Central memory CD4-positive, alpha-beta T cell (primary cell): ENCODE measurements at places on chromosomes 16 and 17.
A peak's percentile ranks its signal among the peaks of the same experiment; 100 is the strongest.

- no peak for DNase-seq
These were observed 206.6 kb downstream of the NTN1 start for GRCh38 chr17:9227819-9228407.

DNA sequence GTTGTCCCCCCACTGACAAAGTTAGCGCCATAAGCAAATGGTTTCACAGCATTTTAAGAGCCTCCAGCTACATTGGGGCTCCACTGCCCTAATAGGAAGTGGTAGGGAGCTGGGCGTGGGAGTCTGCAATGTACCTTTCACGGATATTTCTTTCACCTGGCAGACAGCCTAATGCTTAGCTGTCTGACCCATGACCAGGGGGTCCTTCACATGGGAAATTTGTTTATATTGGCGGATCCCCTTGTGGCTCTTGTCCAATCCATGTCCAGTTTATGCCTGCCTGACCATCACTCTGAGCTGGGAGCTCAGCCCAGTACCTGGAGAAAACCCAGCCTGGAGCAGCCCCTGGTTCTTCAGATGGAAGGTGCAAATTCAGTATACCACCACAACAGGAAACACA lies 145.0 kb downstream of the ZNF18 start:
- DNase-seq = no peak

DNA sequence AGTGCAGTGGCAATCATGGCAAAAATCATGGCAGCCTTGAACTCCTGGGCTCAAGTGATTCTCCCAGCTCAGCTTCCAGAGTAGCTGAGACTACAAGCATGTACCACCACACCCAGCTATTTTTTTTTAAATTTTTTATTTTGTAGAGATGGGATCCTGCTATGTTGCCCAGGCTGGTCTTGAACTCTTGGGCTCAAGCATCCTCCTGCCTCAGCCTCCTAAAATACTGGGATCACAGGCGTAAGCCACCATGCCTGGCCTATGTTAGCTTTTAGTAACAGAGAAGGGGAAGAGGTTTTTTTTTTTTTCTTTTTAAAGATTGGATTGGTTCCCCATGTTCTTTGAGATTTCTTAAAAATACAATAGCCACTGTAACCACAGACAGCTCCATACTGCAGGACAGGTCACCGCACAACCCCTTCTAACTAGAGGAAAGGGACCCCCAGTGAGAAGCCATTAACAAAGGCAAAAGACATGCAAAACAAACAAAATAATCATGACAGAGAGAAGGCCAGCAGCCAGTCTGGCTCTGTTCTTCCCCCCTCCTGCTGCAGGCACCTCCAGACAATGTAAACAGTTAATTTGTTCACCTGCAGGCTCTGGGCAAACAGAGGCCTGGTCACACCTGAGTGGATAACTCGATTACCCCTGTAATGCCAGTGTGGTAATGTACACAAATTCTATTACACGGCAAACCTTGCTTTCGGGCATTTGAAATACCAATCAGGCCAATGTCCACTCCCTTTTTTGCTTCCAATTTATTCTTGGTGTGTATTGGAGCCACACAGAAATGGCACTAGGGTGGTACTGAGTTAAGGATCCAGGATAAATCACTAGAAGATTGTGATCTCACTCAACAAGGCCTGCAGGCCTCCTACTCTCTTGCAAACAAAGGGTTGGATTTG lies 52.9 kb downstream of the SNX11 start:
- no peak for DNase-seq

GRCh38 chr17:72591289-72592241 lies 470.7 kb downstream of the SOX9 start:
- DNase-seq = no peak

DNA sequence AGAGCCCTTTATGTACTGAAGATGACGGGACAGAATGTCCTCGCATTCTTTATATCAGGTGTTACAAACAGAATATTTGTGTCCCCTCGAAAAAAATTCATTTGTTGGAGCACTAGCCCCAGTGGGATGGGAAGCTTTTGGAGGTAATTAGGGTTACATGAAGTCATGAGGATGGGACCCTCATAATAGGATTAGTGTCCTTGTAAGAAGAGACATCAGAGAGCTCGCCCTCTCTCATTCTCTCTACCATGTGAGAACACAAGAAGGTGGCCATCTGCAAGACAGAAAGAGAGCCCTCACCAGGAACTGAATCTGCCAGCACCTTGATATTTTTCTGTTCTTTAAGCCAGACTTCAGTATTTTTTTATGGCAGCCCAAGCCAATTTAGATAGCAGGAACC lies 72.4 kb downstream of the SLC39A11 start:
- DNase-seq = no peak

- peak; percentile 88 for DNase-seq
These were observed at the start of gene SEC14L5 for GRCh38 chr16:4957720-4958509. Gene SEC14L5, plus strand, starts transcription at chr16:4958330. Its CDS starts 994 bp downstream, at chr16:4959324.

- DNase-seq = no peak
These were observed 31.3 kb downstream of the CDRT15 start for GRCh38 chr17:14205380-14205779.

DNA sequence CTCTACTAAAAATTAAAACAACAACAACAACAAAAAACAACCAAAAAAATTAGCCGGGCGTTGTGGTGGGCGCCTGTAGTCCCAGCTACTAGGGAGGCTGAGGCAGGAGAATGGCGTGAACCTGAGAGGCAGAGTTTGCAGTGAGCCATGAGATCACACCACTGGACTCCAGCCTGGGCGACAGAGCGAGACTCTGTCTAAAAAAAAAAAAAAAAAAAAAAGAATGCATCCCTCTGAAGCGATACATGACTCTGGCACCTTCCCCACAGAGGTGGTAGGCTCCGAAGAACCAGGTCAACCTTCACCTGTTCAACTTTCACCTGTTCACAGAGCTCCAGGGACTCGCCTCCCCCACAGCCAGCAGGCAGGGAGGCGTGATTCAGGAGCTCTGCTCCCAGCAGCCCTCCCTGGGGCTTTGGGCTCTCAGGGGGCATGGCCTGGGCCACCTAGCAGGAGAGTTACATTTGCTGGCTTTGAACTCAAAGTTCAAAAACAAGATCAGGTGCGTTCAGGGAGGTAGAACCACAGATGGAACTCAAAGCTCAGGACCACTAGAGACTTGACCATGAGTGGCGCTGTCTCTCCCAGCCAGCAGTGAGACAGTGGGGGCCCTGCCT lies 5.6 kb downstream of the VAC14 start:
- DNase-seq = no peak

DNA sequence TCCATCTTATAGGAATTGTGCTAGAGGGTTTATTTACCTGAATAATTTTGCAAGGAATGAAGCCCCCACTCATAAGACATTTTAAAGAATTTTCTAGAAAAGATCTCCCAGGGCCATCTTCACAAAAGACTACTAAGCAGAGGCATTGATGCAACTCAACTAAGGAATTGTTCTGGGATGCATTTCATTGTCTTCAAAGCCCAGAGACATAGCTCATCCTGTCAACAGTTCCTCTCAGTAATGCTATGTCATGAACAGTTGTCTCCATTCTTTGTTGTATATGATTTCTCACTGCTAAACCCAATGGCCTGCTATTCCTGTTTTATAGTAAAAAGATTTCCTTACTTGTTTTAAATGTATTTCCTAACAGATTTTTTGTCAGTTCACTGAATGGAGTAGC lies 136.8 kb upstream of the RBL2 start:
- DNase-seq = no peak

DNA sequence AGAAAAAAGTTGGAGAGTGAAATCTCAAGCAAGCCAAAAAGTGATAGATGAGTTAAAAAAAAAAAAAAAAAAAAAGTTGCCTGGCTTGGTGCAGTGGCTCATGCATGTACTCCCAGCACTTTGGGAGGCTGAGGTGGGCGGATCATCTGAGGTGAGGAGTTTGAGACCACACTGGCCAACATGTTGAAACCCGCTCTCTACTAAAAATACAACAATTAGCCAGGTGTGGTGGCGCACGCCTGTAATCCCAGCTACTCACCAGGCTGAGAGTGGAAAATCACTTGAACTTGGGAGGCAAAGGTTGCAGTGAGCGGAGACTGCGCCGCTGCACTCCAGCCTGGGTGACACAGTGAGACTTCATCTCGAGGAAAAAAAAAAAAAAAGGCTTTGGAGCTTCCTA lies 668.8 kb downstream of the WWOX start:
- DNase-seq = no peak

- no peak for DNase-seq
These were observed 57.6 kb upstream of the IRX5 start for GRCh38 chr16:54873071-54873470.

DNA sequence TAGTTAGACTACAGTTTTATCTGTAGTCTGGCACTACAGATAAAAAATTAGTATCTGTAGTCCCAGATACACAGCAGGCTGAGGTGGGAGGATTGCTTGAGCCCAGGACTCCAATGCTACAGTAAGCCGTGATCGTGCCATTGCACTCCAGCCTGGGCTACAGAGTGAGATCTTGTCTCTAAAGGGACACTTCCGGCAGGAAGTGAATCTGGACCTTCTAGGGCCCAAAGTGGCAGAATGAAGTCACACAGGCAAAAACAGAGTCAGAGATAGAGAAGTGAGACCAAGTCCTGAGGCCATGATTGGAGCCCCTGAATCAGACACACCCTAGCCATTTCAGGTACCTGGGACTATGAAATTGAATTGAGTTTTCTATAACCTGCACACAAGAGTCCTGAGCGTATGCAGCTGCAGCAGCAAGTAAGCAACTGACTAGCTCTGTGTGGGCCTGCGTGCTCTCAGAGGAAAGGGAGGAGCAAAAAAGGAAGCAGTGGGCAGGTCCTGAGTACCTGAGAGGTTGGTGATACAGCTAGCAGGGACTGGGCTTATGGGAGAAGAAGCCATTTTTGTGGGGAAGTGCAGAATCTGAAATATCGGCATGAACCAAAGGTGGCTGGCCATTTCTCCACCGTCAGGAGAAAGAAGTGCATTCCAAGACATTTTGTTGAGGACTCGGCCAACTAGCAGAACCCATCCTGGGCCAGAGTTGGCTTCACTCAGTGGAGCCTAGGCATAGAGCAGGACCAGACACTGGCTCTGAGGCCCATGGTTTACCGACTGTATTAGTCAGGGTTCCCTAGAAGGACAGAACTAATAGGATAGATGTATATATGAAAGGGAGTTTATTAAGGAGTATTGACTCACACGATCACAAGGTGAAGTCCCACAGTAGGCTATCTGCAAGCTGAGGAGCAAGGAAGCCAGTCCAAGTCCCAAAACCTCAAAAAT lies 27.2 kb upstream of the BRD7 start:
- peak; percentile 9 for DNase-seq

DNA sequence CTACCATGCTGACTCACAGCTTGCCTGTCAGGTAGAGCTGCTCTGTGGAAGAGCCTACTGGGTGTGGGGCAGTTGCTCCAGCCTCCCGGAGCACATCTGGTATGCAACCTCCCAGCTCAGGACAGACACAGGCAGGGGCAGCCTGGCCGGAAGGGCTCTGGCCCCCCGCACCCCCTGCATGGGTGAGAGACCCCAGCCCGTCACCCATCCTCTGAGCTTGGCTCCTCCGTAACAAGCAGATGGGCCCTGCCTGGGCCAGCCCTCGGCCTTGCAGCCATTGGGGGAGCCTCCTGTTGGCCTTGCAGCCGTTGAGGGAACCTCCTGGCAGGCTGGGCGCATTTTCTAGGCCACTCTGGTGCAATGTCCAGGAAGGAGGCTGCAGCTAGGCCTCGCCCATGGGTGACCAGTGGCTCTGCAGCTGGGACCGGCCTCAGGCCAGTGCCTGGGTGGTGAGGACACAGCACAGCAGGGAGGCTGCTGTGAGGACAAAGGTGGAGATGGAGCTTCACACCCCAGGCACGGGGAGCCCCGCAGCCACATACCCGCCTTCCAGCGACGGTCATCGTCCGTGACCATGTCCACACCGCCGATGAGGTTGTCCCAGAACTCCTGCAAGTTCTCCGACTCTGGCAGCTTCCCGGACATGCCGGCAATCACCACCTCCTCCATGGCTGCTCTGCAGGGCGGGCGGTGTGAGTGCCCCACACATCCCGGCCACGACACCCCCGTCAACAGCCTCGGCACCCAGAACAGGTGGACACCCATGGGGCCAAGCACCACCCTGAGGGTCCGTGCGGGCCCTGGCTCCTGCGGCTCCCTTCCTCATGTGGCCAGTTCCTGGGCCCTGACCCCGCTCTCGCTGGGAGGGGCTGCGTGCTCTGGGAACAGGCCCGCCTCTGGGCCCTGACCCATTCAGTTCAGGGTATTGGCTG lies 2.0 kb downstream of the FASN start:
- DNase-seq = no peak

DNA sequence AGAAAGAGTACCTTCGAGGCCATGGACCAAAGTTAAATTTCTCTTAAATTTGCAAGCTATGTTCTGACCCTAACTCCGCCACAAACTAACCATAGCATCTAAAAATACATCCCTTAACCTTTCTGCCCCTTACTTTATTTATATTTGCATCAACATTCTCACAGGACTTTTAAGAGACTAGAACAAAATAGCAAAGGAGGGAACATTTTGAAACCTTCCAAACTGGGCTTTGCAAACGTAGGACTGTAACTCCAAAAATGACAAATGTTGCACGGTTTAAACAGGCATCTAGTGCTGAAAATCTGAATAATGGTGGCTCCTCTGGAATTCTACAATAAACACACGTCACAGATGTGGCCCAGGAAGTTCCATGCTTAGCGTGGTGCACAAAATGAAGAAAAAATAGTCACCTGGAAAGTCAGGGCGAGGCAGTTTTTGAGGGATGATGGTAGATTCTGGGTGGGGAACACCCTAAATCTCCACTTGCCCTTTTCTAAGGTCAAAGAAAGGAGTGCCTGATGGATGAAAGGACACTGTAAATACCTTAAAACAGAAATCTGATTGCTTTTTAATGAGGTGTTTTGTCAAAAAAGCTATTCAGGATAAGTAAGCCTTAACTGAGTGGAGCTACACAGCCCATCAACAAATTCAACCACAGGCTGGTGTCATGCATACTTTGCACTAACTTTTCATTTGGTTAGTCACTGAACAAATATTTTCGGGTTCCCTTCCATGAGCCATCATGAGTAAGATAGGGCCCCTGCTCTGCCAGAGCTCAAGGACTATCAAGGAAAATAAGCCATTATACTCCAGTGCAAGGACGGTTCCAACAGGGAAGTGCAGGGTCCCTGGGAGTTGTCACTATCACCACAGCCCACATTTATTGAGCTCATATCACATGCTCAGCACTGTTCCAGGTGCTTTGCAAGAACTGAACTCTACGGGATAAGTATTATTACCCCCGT lies 21.2 kb downstream of the ARHGAP17 start:
- no peak for DNase-seq

DNA sequence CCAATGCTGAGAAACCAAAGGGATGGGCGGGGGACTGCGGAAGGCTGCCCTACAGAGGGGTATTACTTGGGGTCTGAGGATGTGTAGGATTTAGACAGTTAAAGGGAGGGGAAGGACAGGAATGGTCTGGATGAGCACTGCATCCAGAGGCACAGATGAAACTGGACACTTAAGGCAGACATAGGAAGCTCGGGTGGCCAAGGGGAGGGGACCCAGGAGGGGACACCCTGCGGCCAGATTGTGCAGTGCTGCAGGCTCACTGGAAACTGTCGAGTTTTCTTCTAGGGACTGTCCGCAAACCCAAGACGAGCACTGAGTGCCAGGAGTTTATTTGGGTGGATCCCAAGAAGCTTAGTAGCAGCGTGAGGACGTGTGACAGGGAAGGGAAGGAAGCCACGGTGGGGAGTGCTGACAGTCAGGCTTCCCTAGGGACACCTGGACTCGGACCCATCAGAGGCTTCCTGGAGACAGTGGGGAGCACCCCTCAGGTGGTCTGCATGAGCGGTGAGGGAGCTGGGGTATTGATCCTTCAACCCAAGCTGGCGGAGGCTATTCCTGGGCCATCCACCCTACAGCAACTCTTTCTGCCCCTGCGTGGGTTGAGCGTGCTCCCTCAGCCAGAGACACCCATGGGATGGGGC lies 278.7 kb downstream of the FOXL1 start:
- no peak for DNase-seq

GRCh38 chr17:76953946-76954345 lies 85.7 kb downstream of the MGAT5B start:
- no peak for DNase-seq
